ENCODE measurements at places on chromosomes 13 and 19. TPM values are rescaled to one million over a fixed set of nuclear protein-coding genes. Genes with fewer than 3 reads are reported as not detected.

Gene FCAR
- total RNA-seq: not detected

Gene YIPF2
- total RNA-seq: 22.1 TPM

Gene OR7A5
- total RNA-seq: not detected

Gene ZNF836
- total RNA-seq: 1.0 TPM

Gene TRAPPC6A
- 43.7 TPM for total RNA-seq

Gene ZNF358
- total RNA-seq: 18.7 TPM

Gene ZSCAN22
- 2.2 TPM for total RNA-seq

Gene FOSB
- 10.7 TPM for total RNA-seq

Gene ZNF709
- not detected for total RNA-seq

Gene KLK4
- total RNA-seq: not detected

Gene ACP5
- 0.15 TPM for total RNA-seq

Gene ZNF737
- not detected for total RNA-seq

Gene ZNF625
- not detected for total RNA-seq

Gene EGLN2
- 93.9 TPM for total RNA-seq

All from A549 treated with Hydrocortisone at 1 μM for 4 hours (cell line).